ENCODE measurements at places on chromosomes 16 and 17. TPM values are rescaled to one million over a fixed set of nuclear protein-coding genes. Genes with fewer than 3 reads are reported as not detected.
A peak's percentile ranks its signal among the peaks of the same experiment; 100 is the strongest.

DNA sequence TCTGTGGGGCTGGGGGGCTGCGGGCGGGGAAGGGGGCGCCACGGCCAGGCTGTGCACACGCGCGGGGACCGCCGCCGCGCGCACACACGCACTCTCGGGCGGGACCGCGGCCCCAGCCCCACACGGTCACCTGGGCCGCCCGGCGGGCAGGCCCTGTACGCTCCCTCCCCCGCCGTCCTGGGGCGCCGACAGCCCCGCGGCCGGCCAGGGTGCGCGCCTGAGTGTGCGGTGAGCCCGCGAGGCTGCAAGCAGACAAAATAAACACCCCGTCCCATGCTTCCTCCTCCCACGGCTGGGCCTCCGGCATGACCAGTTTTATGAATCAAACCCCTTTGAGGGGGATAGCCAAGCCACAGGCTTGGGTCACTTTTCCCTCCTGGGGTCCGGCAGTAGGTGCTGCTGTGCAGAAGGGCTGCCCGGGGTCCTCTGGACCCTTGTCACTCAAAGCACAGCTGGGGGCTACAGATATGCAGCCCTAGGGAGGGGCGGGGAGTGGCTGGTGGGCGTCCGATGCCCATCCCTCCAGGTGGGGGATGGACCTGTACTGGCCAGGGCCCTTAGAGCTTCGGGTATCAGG is 441 bp downstream of the VASN start:
- DNase-seq = no peak

DNA sequence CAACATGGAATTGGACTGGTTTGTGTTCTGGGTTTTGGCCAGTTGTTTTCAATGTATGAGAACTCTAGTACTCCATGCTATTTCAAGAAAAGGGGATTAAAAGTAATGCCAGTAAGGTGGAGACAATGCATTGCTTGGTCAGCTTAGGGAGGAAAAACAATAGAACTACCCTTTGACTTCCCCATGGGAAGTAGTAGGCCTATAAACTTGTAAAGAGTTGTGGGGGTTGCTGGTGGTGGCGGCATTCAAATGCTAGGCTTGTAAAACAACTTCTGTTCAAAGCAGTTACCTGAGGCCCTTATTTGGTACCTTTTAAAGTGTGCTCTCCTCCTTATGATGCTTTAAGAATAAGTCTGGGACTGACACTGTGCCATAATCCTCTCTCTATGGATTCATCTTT is 9.4 kb downstream of the MAP3K3 start:
- no peak for DNase-seq

- peak; percentile 11 for DNase-seq
These were observed 48.3 kb upstream of the CBX4 start for GRCh38 chr17:79887451-79887991.

GRCh38 chr17:57861000-57861789 is 11.4 kb upstream of the MRPS23 start:
- DNase-seq = peak; percentile 91

DNA sequence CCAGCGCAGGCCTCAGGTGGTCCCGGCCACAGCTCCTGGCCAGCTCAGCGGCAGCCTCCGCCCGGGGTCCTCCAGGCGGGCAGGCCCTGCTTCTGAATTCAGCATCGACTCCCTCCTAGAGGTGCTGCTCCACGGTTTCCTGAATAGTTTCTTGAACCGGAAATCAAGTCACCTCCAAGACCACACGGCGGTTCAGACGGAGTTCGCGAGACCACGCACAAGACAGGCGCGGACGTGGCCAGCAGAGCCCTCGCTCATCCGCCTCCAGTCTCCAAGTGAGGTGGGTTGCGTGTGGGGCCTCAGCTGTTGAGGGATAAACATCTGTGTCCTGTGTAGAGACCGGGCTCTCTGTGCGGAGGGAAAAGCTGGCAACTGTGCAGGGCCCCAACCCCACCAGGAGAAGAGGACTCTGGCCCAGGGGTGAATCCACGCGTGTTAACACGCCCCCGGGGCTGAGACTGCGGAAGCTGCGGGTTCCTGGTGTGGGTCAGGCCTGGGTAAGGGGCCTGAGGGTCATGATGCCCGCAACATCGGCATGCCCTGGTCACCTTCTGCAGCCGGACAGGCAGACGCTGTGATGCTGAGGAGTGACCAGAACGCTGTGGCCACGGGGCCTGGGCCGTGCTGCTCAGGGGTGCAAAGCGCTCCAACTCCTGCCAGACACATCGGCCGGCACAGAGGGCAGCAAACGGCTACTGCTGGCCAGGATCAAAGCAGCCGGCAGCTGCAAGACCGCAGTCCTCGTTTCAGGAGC is 55.0 kb upstream of the METRNL start:
- DNase-seq = no peak

DNA sequence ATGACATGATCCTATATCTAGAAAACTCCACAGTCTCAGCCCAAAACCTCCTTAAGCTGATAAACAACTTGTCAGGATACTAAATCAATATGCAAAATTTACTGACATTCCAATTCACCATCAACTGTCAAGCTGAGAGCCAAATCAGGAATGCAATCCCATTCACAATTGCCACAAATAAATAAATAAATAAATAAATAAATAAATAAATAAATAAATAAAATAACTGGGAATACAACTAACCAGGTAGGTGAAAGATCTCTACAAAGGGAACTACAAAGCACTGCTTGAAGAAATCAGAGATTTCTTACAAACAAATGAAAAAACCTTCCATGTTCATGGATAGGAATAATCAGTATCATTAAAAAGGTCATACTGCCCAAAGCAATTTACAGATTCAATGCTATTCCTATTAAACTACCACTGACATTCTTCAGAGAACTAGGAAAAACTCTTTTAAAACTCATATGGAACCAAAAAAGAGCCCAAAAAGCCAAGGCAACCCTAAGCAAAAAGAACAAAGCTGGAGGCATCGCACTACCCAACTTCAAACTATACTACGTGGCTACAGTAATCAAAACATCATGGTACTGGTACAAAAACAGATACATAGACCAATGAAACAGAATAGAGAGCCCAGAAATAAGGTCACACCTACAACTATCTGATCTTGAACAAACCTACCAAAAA is 37.7 kb downstream of the BRIP1 start:
- no peak for DNase-seq

Gene MT3
- polyA plus RNA-seq = 11.5 TPM

Gene EXOC3L1
- 54.2 TPM for polyA plus RNA-seq

GRCh38 chr17:68498479-68499326 is 13.5 kb upstream of the PRKAR1A start:
- no peak for DNase-seq

- DNase-seq = no peak
These were observed 7.1 kb upstream of the CMTM4 start for GRCh38 chr16:66703406-66704215.

DNA sequence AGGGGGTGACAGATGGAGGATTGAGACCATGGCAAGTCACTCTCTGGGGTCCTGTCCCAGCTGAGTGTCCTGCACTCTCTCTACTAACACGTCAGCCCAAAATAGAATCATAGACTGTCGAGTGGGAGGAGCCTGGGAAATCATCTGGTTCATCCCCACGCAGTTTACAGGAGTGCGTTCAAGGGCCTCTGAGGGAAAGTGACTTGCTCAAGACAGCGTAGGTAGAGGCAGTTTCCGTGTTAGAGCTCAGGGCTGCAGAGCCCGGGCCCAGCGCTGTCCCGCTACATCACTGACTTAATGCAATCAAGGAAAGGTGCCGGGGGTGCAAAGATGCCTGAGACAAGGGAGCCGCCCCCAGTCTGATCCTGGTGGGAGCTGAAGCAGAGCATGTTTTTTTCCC is 10.3 kb downstream of the GSG1L2 start:
- DNase-seq = no peak

Gene SKAP1
- 20.5 TPM for polyA plus RNA-seq

DNA sequence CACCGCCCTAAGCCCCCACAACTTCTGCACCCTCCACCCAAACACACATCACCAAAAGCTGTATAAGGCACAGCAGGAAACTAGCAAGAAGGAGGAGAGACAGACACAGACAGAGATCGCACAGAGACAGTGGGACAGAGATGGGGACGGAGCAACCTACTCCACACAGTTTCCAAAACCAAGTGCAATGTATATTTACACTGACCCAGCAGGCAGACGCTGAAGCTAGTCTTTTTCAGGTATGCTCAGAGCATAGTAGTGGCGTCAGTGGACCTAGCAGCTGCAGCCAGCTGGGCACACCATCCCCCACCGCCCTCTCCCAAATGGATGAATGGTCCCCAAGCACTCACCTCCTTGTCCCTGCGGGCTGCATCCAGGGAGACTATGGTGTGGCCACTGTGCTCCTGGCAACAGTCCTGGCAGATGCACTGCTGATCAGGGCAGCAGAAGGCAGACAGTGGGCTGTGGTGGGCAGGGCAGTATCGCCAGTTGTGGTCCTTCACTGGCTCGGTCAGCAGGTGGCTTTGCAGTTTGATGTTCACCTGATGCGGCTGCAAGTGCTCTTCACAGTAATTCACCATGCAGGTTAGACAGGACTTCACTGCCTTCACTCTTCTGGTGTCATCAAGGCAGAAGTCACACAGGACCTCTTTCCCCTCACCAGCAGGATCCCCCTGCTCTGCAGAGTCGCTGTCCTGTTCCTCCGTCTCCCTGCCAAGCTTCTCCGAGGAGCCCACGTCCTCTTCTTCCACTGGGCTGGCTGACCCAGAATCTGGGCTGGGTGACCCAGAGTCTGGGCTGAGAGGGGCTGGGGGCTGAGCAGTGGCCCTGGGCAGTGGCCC is 31.5 kb upstream of the FBXW10B start:
- no peak for DNase-seq

Gene SLC4A1
- 0.04 TPM for polyA plus RNA-seq

GRCh38 chr16:79484237-79484636 is 116.3 kb downstream of the MAF start:
- DNase-seq = no peak

- no peak for DNase-seq
These were observed 25.1 kb upstream of the ADGRG1 start for GRCh38 chr16:57603115-57604024.

Gene JUP
- 14.3 TPM for polyA plus RNA-seq

Gene SYCE1L
- polyA plus RNA-seq = 7.0 TPM

All from spleen (tissue), 13 donors.